ENCODE measurements at places on chromosomes 6 and 20.

GRCh38 chr20:10131732-10132345 is 86.8 kb upstream of the SNAP25 start:
- no peak for DNase-seq

- DNase-seq: no peak
Measured at GRCh38 chr6:107221519-107221918, 106.2 kb upstream of the BEND3 start.

GRCh38 chr20:38246357-38247165 is 14.0 kb downstream of the KIAA1755 start:
- no peak for DNase-seq

- DNase-seq: no peak
Measured at GRCh38 chr20:38447251-38447661, 12.1 kb upstream of the SNHG17 start.

GRCh38 chr6:111865049-111865585 is 8.1 kb downstream of the FYN start:
- no peak for DNase-seq

- no peak for DNase-seq
Measured at GRCh38 chr6:52877786-52878185, 31.7 kb downstream of the GSTA3 start.
